BJ (cell line): ENCODE measurements at places on chromosomes 1 and 21. TPM values are rescaled to one million over a fixed set of nuclear protein-coding genes. Genes with fewer than 3 reads are reported as not detected.

PHACTR4 gene
- polyA plus RNA-seq, result 5.2 and 9.1 TPM in 2 replicates

CCDC30 gene
- 0.26 and 0.38 TPM in 2 replicates for polyA plus RNA-seq

KIF21B gene
- polyA plus RNA-seq, result 0.05 and 0.10 TPM in 2 replicates

SPRR1A gene
- not detected in 2 replicates for polyA plus RNA-seq

MED8 gene
- polyA plus RNA-seq, result 50.8 and 52.0 TPM in 2 replicates

PRRX1 gene
- 152 and 154 TPM in 2 replicates for polyA plus RNA-seq

CFAP74 gene
- not detected in 2 replicates for polyA plus RNA-seq

OR2L8 gene
- not detected in 2 replicates for polyA plus RNA-seq

RGS8 gene
- polyA plus RNA-seq, result not detected in 2 replicates

TATDN3 gene
- polyA plus RNA-seq, result 4.6 and 9.5 TPM in 2 replicates

IVL gene
- 0.05 TPM in 1 of 2 replicates, not detected in the other for polyA plus RNA-seq

KIAA1614 gene
- 5.2 and 7.3 TPM in 2 replicates for polyA plus RNA-seq
